ENCODE measurements at places on chromosomes 11 and 22.

- no peak for DNase-seq
Measured at GRCh38 chr11:131656179-131656838, 285.9 kb downstream of the NTM start.

DNA sequence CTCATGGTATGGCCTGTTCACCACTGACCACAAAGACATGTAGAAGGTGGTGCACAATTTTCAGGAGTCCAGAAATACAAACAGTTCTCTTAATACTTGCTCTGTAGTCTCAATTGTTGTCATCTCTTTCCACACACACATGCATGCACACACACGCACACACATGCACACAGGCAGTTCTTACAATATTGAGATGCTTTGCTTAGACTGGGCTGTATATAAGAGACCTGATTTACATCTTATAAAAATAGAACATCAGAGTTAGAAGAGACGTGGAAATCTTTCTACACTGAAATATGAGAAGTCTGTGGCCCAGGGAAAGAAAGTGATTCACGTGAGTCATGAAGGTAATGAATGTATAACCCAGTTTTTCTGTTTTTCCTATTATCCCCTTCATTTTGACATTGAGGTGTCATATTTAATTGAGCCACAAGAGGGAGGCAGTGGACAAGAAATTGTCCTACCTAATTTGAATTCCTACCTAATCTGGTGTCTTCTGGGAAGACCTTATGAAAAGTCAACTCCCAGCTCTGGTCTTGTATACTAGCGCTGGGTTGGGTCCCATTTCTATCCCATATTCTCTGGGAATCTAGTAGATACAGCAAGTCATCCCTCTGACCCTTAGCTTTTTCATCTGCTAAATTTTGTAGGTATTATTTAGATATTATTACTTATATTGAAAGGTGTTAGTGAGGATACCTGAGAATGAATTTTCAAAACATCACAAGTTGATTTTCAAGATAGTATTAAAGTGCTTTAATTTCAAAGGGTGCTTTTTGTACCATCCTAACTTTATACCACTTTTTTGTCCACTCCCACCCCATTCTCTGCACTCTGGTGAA, 14.9 kb upstream of the MS4A4A start:
- peak; percentile 76 for DNase-seq

DNA sequence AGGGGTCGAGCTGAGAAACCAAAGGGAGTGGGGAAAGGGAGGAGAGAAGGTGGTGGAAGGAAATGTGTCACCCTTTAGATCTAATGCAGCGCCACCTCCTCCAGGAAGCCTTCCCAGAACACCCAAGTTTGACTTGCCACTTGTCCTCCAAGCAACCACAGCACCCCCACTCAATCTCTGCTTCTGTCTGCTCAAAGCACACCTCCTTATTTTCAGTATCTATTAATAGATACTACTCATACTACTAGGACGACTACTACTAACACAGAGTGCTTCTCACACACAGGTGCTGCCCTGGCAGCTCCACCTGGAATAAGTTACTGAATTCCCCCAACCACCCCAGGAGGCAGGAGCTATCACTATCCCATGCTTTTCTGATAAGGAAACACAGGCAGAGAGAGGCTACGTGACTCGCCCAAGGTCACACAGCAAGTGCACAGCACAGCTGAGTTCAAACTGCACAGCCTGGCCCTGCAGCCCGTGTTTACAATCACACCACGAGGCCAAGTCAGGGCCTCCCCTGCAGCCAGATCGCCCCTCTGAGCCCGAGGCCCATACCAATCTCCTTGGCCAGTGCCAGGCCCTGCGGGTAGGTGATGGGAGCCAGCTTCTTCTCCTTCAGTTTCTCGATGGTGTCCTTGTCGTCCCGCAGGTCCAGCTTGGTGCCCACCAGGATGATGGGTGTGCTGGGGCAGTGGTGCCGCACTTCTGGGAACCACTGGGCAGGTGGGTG, 13.2 kb downstream of the RAC2 start:
- DNase-seq: peak; percentile 60

GRCh38 chr11:125948278-125949051, 2.6 kb downstream of the VSIG10L2 start:
- DNase-seq: no peak

DNA sequence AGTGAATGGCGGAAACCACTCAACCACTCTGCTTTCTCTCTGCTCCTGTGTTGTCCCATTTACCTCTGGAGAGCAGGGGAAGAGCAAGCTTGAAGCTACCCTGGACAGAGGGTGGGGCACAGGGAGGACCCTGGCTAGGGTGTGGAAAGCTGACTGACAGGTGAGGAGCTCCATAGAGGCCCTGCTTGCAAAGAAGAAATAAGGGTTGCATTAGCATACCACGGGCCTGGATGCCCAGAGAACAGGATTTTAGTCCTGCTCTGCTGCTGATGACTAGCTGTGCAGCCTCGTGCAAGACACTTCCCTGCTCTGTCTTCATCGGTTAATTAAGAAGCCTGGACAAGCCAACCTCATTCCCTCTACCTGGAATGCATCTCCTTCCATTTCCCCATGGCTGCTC, 135.0 kb downstream of the BUD13 start:
- no peak for DNase-seq

DNA sequence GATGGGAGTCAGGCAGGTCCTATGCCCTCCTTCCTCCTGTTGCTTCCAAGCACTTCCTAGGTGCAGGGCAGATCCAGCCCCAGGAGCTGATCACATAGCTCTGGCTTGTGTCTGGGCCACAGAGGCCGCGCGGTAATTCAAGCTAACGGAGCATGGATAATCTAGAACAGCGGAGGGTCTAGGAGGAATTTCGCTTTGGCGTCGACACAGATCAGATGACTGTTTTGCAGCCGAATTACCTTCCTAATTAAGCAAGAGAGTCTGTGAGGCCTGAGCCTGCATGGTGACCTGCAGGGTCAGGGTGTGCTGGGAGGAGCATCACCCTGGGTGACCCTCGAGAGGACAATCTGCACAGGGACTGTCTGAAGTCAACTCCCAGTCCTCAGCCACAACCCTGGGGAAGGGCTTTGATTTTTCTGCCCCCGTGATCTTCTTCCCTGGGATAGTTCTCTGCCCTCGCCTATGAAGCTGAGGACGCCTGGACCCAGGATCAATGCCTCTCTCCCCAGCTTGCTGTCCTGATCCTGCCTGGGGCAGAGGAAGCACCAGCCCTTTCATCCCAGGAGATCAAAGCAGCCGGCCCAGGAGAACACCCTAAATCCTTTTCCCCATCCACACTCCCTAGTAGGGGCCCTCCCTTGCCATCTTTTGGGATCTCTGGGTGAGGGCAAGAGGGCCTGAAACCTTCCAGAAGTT, 11.0 kb downstream of the NECTIN1 start:
- DNase-seq: no peak

GRCh38 chr11:77207019-77207485, 79.0 kb downstream of the MYO7A start:
- no peak for DNase-seq

DNA sequence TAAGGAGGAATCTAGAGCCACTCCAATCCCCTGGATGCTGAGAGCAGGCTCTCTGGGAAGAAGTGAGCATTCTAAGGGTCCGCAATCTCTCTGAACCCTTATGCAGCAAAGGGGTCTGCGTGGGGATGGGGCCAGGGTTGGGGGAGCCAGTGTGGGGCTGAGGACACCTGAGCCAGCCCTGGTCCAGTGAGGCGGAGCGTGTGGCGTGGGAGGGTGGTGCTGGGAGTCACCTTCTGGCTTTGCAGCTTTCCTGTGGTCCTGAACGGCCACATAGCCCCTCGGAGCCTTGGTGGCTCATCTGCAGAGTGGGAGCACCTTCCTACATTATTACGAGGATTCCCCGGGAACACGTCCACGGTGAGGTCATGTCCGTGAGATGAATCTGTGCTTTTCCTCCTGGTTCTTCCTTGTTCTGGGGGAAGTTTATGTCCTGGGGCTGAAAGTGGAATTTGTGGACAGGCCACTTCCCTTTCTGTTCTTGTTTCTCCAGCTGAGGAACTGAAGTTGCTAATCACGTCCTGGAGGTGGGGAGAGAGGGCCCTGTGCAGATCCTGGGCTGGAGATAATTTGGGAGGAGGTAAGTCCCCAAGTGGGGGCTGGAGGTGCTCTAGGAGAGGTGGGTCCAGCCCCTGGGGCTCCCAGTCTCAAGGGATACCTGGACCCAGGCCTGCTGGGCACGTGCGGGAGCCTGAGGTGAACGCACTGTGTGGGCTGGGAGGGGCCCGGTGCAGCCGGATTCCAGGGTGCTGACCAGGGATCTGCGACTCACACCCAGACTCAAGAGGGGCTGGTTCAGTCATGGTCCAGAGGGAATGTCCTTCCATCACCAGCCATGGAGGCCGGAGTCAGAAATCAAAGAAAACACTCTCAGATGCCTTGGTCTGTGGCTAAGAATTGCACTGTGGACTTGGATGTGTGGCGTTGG, 6.1 kb downstream of the MRGPRE start:
- DNase-seq: no peak

DNA sequence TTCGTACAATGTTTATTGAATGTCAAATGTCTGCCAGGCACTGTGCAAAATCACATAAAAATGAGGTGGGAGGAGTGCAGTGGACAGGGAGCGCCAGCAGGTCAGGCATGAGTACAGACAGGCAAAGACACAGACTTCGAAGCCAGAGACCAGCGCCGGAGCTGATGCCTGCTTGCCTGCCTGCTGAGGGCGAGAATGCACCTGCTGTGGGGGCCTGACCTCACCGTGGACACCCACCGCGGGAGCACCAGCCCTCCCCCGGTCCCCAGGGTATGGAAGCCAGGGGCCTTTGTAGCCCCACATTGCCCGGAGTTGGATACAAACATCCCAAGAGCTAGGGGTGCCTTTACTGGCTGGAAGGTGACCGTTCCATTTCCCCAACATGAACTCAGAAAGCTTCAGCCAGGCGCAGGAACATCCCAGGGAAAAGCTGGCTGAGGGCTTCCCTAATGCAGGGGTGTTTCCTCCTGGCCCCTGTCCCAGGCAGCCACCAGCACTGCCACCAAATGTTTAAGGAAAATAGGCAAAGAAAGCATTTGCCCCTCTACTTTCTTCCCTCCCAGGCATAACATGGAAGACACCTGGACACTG, 17.9 kb downstream of the IFITM10 start:
- DNase-seq: no peak

DNA sequence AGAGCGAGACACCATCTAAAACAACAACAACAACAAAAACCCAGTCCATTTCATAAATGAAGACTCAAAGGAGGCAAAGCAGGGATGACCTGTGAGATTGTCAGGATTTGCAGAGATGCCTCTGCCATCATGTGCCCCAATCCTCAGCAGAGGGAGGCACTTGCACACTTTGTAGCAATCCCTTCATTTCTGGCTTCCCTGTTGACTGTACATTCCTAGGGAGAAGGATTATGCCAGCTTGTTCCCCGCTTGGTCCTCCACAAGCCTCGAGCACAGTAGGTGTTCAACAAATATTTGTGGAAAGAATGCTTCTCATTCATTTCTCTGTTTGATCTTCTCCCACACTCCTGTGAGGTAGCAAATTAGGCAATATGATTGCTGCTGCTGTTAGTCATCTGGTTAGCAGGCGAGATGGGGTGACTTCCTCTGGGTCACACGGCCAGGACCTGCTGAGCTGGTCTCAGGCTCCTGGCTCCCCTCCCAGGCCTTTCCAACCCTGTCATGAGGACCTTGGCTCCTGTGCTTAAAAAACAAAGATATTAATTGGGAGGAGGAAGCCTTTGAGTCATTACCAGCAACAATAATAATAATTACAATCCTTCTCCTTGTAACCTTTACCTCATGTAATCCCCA, 34.1 kb downstream of the LIF start:
- no peak for DNase-seq

DNA sequence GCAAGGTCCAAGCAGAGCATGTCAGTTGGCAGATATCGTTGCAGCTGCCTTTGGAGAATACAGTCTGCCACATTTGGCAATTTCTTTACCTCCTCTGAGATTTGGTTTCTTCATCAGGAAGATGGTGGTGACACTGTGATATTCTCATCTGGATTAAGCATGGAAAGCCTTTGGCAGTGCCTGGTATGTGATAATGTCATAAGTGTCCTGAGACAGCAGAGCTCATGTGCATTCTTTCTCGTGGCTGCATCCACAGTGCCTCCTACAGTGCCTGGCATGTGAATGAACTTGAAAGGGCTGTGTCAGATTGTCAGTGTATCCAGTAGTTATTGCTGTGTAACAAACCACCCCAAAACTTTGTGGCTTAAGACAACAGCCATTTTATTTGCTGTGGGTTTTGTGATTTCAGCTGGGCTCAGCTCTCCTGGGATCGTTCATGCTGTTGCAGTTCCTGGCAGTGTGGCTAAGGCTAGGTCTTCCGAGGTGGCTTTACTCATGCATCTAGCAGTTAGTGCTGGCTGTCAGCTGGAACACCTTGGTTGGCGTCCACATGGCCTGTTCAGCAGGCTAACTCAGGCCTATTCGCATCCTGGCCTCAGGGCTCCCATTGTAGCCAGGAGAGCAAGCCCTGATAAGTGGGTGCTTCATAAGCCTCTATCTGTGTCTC, 35.7 kb upstream of the MICAL2 start:
- no peak for DNase-seq

- DNase-seq: no peak
Measured at GRCh38 chr11:8352876-8353505, 89.3 kb upstream of the LMO1 start.

GRCh38 chr11:44564166-44564565, 1.3 kb upstream of the CD82 start:
- no peak for DNase-seq

- DNase-seq: no peak
Measured at GRCh38 chr22:46578824-46579561, 41.2 kb upstream of the GRAMD4 start.

DNA sequence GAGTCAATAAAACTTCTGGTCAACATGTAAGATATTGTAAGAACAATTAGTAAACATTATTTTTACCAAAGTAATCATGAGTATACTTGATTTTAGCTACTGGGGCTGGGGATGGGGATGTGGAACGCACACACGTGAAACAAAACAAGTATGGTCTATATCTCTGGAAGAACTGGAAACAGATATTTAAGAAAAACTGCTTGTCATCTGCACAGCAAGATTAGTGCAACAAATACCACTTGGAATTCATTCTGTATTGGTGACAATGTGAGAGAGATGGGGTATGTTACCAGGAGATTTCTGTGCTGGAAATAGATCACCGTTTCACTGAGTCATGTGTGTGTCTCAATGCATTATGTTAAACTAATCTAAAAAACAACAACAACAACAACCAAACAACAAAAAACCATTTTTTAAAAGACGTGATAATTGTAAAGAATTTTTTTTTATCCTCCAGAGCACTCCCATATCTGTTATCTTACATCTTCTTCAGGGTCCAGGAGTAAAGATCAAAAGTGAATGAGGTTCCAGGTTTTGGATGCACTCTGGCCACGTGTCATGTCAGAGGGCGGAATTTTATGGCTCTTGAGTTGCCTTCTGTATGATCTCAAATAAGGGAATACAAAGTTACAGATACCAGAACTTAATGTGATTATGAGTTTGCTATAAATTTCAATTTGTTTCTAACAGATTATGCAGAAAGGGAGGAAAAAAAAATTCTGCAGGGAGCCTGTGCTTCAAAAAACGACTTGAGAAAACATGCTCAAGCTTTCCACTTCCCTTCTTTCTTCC, 153.0 kb downstream of the BBOX1 start:
- DNase-seq: no peak

Measured in B cell (primary cell).